Activated gamma-delta T cell treated with anti-CD3 and anti-CD28 coated beads, Interleukin-2, amount 50 U/mL, for 16 hours (primary cell): ENCODE measurements at places on chromosomes 13 and 19.

GRCh38 chr19:45819769-45820168 lies 4.7 kb upstream of the RSPH6A start:
- no peak for DNase-seq

- no peak for DNase-seq
Measured at GRCh38 chr13:48874165-48874564, 101.5 kb upstream of the FNDC3A start.

- no peak for DNase-seq
Measured at GRCh38 chr13:84705982-84706710, 823.9 kb upstream of the SLITRK1 start.

- no peak for DNase-seq
Measured at GRCh38 chr19:45137179-45137761, 23.5 kb downstream of the NKPD1 start.
